ENCODE measurements at places on chromosomes 6 and 20.

DNA sequence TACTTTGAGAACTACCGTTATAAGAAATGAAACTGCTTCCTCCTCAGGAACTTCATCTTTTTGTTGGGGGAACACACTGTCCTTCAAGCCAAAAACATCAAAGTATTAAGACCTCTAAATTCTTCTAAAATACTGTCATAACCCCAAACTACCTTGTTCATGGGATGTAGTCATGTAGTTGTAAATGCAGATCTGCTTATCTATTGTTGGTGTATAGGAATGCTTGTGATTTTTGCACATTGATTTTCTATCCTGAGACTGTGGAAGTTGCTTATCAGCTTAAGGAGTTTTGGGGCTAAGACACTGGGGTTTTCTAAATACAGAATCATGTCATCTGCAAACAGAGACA, 282.9 kb upstream of the RUNX2 start:
- DNase-seq, result no peak

GRCh38 chr20:58075586-58076345, 152.7 kb downstream of the ANKRD60 start:
- DNase-seq, result no peak

GRCh38 chr6:129860908-129861665, at the start of gene TMEM244:
Gene TMEM244, minus strand, starts transcription at chr6:129861315. Its CDS starts 127 bp downstream, at chr6:129861188.
- no peak for DNase-seq

DNA sequence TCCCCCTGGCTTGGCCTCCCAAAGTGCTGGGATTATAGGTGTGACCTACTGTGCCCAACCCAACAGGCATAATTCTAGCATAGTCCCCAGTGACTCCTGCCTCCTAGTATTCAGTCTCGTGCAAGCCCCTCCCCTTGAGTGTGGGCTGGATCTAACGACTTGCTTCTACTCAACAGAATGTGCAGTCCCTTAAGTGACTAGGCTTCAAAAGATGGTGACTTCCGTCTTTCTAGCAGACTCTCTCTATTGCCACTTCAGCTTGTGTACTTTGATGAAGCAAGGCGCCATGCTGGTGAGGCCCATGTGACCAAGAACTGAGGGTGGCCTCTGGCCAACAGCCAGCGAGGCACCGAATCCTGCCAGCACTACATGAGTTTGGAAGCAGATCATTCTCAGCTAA, 109.6 kb upstream of the TRAF3IP2 start:
- DNase-seq, result no peak

DNA sequence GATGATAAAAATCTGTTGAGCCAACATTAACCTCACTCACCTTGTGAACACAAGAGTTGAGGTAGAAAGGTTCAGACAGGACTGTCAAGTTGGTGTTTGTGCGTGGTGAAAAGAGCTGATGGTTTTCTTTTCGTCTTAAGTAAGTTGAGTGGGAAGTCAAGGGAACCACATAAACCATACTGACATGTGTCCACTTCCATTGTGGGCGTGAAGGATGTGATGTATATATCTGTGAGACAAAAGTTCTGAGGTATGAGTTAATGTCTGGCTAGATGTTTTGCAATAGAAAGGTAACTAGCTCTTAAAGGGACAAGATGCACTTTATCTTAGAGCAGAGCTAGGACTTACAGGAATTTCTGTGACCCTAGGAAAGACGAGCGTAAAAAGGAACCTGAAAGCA, 1272.1 kb upstream of the ADGRB3 start:
- no peak for DNase-seq

Data from activated CD4-positive, alpha-beta T cell treated with anti-CD3 and anti-CD28 coated beads for 1 hour (primary cell).